ENCODE measurements at places on chromosomes 1 and 21. TPM values are rescaled to one million over a fixed set of nuclear protein-coding genes. Genes with fewer than 3 reads are reported as not detected.

OR6K3 gene
- total RNA-seq = not detected

RORC gene
- under 0.01 TPM for total RNA-seq

PTTG1IP gene
- total RNA-seq = 335 TPM

KLHDC9 gene
- 1.8 TPM for total RNA-seq

CCDC185 gene
- not detected for total RNA-seq

DTL gene
- total RNA-seq = 1.4 TPM

ZFP69 gene
- total RNA-seq = 2.8 TPM

FCRL6 gene
- total RNA-seq = not detected

CRYAA gene
- not detected for total RNA-seq

WNT9A gene
- 0.37 TPM for total RNA-seq

TIPRL gene
- total RNA-seq = 37.7 TPM

TXNIP gene
- total RNA-seq = 229 TPM

FOXO6 gene
- total RNA-seq = not detected

TNFRSF14 gene
- total RNA-seq = 15.4 TPM

RGS13 gene
- total RNA-seq = 0.14 TPM

GREM2 gene
- 7.8 TPM for total RNA-seq

MYBPH gene
- 0.14 TPM for total RNA-seq

TOMM40L gene
- 8.3 TPM for total RNA-seq

PLPP3 gene
- total RNA-seq = 280 TPM

NUP210L gene
- 0.18 TPM for total RNA-seq

SPRR2B gene
- total RNA-seq = not detected

KCNK1 gene
- total RNA-seq = 6.7 TPM

NR0B2 gene
- not detected for total RNA-seq

ATP6V1G3 gene
- total RNA-seq = not detected

RGS18 gene
- 0.43 TPM for total RNA-seq

HCN3 gene
- 1.0 TPM for total RNA-seq

SUSD4 gene
- total RNA-seq = 0.14 TPM

SHE gene
- under 0.01 TPM for total RNA-seq

PTPRC gene
- total RNA-seq = under 0.01 TPM

IPO13 gene
- 13.4 TPM for total RNA-seq

KIF2C gene
- 3.4 TPM for total RNA-seq

SLAMF8 gene
- not detected for total RNA-seq

AMY1A gene
- total RNA-seq = not detected

UTS2 gene
- not detected for total RNA-seq

HORMAD1 gene
- not detected for total RNA-seq

NTRK1 gene
- total RNA-seq = not detected

CYP4X1 gene
- total RNA-seq = not detected

CD58 gene
- total RNA-seq = 7.3 TPM

CYP4A22 gene
- not detected for total RNA-seq

NBPF20 gene
- 2.0 TPM for total RNA-seq

CDK11B gene
- total RNA-seq = 5.7 TPM
